ENCODE measurements at places on chromosomes 2 and 18.

DNA sequence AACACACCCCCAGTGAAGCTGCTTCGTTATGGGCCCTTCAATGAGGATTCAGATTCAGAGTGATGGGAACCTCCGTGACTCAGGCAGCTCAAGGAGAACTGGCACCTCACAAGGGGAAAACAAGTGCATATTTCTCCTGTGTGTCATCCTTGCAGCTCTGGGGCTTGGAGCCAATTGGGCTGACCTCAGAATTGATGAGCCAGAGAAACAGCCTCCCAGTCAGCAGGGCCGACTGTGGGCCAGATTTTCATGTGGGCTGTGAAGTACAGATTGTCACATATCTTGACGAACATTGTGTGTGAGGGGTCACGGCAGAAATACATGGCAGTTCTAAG, 189.6 kb upstream of the SP5 start:
- DNase-seq = no peak

- DNase-seq = no peak
These were observed 20.3 kb upstream of the GLI2 start for GRCh38 chr2:120715353-120715752.

DNA sequence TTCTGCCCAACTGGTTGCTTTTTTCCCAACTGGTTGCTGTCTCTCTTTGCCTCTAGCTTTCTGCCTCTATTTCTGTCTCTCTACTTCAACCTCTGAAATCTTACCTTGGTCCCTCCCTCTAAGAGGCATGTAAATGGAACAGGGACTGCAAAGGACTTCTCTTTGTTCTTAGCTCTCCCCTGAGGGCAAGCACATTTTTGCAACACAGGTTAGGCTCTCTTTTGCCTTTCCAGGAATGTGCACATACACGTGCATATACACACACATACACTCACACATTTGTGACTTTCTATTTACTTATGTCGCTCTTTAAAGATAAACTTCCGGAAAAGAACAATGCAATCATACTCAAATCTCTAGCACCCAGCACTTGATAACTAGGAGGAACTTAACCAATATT, 262.6 kb upstream of the DDX18 start:
- DNase-seq = no peak

- no peak for DNase-seq
These were observed 16.7 kb upstream of the RAPH1 start for GRCh38 chr2:203551778-203552177.

GRCh38 chr2:67709835-67710234, 312.7 kb downstream of the ETAA1 start:
- DNase-seq = no peak

DNA sequence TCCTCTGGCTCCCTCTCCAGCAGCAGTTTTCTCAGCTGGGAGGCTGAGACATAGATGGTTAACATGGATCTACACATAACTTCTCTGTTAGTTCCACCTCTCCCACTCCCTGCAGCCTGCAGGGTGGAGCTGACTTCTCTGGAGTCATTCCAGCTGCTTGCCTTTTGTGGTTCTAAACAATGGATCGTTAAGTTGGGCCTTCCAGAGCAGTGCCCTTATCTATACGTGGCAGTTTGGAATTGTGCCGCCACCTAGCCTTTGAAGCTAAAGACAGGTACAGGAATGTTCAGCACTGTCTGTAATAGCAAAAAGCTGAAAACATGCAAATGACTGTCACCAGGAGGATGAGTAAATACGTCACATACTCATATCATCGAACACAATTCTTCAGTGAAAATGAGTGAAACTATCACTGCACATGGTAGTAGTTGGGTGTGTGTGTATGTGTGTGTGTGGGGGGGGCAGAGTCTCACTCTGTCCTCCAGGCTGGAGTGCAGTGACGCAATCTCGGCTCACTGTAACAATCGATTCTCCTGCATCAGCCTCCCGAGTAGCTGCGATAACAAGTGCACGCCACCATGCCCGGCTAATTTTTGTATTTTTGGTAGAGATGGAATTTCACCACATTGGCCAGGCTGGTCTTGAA, 50.3 kb downstream of the SH2D6 start:
- DNase-seq = no peak

GRCh38 chr2:173739006-173739405, 226.2 kb downstream of the SP3 start:
- DNase-seq = no peak

GRCh38 chr2:40436093-40436475, 15.8 kb downstream of the SLC8A1 start:
- DNase-seq = no peak

Measured in neuronal stem cell (in vitro differentiated cells).